Common myeloid progenitor, CD34-positive (primary cell): ENCODE measurements at places on chromosomes 12 and 14.
A peak's percentile ranks its signal among the peaks of the same experiment; 100 is the strongest.

GRCh38 chr12:94815958-94816357, 165.6 kb upstream of the TMCC3 start:
- DNase-seq: no peak

GRCh38 chr14:101116486-101117130, 213.1 kb upstream of the RTL1 start:
- no peak for DNase-seq

DNA sequence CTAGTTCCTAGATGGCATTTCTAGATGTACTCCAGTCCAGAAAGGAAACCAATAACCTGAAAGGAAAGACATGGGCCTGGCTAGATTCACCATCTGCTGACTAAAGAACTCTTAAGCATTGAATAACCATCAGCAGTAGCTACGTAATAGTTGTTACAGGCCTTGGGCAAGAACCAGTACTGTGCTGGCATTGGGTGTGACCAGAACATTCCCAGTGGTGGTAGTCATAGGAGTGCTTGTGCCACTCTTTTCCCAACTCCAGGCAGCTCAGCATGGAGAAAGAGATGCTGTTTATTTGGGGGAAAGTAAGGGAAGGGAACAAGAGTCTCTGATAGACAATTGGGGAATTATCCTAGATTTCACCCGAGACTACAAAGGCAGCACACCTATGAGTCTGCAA, 333.3 kb downstream of the SLC16A7 start:
- DNase-seq: no peak

GRCh38 chr14:67267576-67268328, 26.5 kb downstream of the PALS1 start:
- DNase-seq: peak; percentile 35

DNA sequence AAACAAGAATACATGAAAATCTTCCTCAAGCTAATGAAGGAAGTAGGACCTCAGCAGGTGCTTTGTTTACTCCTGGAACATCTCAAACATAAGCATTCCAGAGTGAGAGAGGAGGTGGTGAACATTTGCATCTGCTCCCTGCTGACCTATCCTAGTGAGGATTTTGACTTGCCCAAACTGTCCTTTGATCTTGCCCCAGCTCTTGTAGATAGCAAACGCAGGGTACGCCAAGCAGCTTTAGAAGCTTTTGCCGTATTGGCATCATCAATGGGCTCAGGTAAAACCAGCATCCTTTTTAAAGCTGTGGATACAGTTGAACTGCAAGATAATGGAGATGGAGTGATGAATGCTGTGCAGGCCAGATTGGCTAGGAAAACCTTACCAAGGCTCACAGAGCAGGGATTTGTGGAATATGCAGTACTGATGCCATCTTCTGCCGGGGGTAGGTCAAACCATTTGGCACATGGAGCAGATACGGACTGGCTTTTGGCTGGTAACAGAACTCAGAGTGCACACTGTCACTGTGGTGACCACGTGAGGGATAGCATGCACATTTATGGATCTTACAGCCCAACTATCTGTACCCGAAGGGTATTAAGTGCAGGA, 1.9 kb downstream of the TOGARAM1 start:
- DNase-seq: no peak

- DNase-seq: no peak
These were observed 13.9 kb upstream of the TCP11L2 start for GRCh38 chr12:106288494-106289195.

DNA sequence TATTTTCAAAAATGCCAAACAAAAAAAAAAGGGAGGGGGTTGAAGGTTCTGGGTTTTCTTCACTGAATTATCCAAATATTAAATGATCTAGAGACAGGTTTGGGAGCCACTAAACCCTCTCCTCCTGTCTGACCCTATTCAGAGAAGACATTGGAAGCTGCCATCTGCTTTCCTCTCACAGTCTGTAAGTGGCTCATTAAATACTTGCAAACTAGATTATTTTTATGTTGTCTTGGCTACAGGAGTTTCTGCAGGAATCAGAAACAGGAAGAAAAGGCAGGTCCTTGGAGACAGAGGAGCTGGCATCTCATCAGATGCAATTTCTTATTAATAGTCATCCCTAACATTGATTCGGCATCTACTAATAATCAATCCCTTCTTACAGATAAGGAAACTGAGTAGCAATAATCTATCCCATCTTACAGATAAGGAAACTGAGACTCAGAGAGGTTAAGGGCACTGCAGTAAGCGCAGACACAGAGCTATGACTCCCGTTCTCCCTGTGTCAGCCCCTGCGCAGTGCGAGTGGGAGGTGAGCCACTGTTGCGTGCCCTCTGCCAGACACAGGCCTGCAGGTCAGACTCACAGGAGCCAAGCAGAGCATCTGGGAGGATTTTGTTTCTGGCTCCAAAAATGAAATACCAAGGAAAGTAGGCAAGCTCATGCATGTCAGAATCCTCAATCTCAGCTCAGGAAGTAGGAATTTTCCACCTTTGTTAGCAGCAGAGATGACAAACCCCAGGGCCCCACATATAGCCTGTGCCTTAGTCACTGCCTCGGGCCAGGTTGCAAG, 11.0 kb downstream of the BDKRB2 start:
- DNase-seq: no peak

- DNase-seq: peak; percentile 92
These were observed 4.2 kb downstream of the GSG1 start for GRCh38 chr12:13099066-13099843.

GRCh38 chr12:109125791-109126190, 9.4 kb downstream of the ACACB start:
- DNase-seq: no peak

DNA sequence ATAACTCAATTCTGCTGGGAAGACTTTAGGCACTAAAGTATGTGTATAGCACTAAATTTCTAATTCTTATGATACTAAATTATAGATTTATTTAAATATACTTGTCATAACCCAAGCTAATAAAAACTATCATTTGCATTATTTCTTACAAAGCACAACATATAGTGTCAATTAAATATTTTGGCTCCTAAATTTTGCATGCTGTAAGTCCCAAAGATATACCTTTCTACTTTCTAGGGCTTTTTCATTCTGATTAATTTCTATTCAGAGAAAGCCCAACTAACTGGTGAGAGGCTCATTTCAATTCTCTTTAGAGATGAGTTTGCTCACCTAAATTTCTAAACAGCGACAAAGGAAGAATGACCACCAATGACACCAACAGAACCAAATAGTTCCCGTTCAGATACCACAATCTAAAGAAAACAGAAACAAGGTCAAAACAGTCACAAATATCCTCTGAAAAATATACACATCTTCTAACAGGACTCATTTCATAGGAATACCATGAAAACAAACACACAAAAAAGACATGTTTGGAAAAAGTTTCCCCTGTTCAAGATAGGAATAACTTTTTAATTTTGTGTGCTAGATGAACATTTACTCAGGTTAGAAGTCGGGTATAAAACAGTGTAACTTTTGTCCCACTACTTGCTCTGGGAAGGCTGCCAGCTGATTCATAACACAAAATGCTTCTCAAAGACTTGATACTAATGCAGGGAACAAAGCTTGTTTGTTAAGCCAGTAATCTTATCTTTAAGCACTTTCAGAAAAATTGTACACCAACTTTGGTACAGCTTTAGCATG, 7.6 kb downstream of the SLC38A2 start:
- DNase-seq: no peak

DNA sequence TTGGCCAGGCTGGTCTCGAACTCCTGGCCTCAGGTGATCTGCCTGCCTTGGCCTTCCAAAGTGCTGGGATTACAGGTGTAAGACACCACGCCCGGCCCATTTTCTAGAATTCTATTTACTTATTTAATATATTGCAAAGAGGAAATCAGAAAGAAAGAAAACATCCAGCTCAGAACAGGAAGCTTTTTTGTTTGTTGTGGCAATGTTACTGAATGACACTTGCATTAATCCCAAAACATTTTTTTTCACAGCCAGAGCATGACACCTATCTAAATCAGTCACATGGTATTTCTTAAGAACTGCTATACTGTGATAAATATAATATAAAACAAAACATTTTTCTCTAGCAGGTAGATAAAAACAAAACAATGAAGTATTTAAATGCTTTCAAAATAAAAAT, 12.6 kb downstream of the CFL2 start:
- no peak for DNase-seq

GRCh38 chr12:53205747-53206419, 1.2 kb downstream of the ITGB7 start:
- no peak for DNase-seq

- no peak for DNase-seq
These were observed 107.5 kb downstream of the KITLG start for GRCh38 chr12:88472775-88473174.

DNA sequence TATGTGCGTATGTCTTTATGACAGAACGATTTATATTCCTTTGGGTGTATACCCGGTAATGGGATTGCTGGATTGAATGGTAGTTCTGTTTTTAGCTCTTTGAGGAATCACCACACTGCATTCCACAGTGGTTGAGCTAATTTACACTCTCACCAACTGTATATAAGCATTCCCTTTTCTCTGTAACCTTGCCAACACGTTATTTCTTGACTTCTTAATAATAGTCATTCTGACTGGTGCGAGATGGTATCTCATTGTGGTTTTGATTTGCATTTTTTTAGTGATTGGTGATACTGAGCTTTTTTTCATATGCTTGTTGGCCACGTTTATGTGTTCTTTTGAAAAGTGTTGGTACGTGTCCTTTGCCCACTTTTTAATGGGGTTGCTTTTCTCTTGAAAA, 49.7 kb downstream of the FRS2 start:
- no peak for DNase-seq

- DNase-seq: no peak
These were observed 70.4 kb upstream of the SFSWAP start for GRCh38 chr12:131640525-131640924.

DNA sequence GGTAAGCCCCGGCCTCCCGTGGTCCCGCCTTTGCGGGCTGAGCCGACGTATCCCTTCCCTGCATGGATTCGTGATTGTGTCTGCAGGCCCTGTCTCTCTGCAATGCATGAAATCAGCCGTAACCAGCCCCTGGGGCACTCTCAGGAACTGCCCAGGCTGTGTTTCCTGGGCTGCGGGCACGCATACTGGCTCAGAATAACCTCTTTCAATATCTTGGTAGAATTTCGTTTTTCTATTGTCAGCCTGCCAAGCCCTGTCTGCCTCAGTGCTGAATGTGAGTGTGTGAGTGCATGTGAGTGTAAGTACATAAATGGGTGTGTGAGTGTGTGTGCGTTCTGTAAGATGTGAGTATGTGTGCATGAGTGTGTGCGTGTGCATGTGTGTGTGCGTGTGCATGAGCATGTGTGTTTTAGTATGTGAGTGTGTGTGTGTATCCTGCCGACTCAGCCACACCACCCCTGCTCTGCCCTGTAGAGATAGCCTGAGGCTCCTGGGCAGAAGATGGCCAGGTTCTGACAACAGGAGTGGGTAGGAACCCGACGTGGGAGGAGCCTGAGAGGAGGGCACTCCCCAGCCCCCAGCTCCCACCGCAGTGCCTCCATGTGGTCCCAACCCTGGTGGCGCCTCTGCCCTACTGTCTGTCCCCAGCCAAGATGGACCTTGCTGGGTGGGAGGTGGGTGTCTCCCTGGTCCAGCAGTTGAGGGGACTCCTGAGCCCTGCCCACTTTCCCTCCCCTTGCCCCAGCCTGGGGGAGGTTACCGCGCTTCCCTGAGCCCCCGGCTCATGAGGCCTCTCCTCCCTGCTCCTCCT, 268.8 kb downstream of the ADGRD1 start:
- peak; percentile 98 for DNase-seq

DNA sequence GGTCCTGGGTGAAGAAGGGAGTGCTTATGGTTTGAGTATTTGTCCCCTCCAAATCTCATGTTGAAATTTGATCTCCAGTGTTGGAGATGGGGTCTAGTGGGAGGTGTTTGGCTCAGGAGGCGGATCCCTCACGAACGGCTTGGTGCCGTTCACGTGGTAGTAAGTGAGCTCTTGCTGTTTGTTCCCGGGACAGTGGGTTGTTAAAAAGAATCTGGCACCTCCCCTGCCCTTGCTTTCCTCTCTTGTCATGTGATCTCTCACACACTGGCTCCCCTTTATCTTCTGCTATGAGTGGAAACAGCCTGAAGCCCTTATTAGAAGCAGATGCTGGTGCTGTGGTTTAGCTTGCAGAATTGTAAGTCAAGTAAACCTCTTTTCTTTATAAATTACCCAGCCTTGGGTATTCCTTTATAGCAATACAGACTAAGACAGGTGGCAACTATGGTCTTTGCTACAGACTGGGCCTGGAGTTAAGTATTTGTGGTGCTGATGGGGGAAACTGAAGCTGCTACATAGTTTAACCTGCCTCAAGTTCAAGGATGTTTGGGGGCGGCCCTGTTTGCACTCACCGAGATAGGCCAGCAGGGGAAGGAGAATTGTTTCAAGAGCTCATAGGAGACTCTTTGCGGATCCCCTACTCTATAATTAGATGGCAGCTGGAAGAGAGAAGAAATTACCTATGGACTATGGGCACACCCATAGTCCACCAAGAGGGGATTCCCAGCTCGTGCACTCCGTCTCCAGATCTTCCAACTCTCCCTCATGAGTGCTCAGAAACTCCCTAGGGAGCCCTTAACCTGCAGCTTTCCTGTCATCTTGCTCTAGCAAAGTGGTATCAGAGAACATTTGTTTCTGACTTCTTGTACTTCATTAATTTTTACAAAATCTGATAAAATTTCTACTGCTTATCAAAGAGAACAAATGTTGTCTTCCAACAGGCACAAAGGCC, 164.6 kb downstream of the SLC15A5 start:
- no peak for DNase-seq

DNA sequence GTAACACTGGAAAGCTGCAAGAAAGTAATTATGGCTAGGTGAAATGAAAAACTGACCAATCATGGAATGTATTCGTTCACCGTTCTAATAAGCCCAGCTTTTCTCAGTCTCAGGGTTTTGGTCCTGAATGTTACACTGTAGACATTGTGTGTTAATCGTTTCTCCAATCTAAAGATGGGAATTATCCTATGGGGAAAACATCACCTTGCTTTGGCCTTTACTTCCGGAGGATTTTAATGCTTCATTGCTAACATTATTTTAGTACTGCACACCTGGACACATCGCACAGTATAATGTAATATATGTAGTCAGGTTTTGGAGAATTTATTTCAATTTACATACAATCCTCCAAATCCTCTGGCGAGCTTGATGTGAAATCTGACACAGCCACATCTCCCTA, 1.2 kb upstream of the TRHDE start:
- DNase-seq: no peak

- DNase-seq: no peak
These were observed 13.0 kb downstream of the ERG28 start for GRCh38 chr14:75647640-75648039.

GRCh38 chr12:120941846-120942405, 36.4 kb upstream of the HNF1A start:
- no peak for DNase-seq

GRCh38 chr14:46581036-46581671, 70.4 kb downstream of the RPL10L start:
- DNase-seq: peak; percentile 41

GRCh38 chr14:101120641-101121507, 217.4 kb upstream of the RTL1 start:
- peak; percentile 98 for DNase-seq

GRCh38 chr12:118813778-118814357, 167.5 kb upstream of the SRRM4 start:
- DNase-seq: no peak

- peak; percentile 50 for DNase-seq
These were observed 11.7 kb upstream of the ANKLE2 start for GRCh38 chr12:132773077-132773955.

DNA sequence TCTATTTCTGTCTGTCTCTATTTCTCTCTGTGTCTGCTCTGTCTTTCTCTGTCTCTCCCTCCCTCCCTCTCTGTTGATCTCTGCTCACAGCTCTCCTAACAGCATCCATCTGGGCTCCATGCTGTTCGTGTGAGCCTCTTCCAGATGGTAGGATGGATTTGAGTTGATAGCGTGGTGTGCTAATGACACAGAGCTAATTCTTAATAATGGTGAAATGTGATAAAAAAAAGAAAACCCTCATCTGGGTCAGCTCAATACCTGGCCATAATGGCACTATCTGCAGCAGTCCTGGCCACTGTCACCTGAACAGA, 96.4 kb downstream of the AACS start:
- no peak for DNase-seq
